Posterior cingulate gyrus (tissue), 11 donors: ENCODE measurements at places on chromosomes 4 and X.

GRCh38 chr4:8665406-8666360, 73.1 kb downstream of the CPZ start:
- DNase-seq: no peak

DNA sequence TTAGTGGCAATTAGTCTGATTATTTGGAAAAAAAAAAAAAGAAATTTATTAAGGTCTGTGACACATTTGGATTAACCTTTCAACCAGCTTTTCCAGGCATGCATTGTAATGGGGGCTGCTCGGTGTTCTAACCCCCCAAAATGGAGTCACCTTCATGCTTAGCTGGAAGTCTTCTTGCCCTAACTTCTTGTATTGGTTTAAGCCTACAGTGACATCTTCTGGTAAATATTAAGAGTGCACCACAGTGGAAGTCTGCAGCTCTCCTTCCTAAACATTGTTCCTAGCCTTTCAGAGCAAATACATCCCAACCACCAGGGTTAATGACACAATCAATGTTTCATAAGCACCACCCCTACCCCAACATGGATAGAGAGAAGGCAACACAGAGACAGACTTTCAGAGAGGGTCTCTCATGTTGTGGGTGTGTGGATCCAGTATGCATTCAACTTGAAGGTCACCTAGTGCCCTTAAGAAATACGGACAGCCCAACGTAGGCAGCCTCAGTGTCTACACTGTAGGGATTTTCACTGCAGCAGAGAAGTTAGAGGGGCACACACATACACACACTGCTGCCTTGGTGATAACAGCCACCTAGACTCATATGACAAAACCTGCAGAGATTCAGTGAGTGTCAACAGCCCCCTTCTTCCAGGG, 142.9 kb upstream of the MBNL3 start:
- no peak for DNase-seq

- DNase-seq: no peak
Observed at GRCh38 chr4:93842601-93843252, 14.2 kb downstream of the ATOH1 start.

DNA sequence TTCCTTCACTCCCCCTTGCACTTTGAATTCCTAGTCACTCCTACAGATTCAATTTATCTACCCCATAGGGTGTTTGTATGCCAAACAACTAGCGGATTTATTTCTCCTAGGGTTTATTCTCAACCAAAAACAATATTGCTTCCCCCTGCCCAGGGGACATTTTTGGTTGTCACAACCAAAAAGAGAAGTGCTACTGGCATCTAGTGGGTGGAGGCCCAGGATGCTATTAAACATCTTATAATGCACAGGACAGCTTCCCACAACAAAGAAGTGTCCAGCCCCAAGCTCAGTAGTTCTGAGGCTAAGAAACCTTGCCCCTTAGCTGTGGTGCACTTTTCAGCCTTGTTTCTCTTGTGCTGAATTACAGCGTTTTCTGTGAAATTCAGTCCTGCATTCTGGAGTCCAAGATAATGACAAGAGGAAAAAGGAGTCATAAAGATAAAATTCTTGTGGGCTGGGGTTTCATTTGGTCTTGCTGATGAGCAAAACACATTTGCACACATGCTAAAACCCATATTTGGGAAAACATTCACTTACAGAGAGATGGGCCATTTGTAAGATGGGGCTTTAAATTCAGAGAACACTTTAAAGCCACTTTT, 11.2 kb upstream of the SYTL4 start:
- DNase-seq: no peak

- no peak for DNase-seq
Observed at GRCh38 chr4:89024051-89024675, 32.8 kb downstream of the FAM13A start.

DNA sequence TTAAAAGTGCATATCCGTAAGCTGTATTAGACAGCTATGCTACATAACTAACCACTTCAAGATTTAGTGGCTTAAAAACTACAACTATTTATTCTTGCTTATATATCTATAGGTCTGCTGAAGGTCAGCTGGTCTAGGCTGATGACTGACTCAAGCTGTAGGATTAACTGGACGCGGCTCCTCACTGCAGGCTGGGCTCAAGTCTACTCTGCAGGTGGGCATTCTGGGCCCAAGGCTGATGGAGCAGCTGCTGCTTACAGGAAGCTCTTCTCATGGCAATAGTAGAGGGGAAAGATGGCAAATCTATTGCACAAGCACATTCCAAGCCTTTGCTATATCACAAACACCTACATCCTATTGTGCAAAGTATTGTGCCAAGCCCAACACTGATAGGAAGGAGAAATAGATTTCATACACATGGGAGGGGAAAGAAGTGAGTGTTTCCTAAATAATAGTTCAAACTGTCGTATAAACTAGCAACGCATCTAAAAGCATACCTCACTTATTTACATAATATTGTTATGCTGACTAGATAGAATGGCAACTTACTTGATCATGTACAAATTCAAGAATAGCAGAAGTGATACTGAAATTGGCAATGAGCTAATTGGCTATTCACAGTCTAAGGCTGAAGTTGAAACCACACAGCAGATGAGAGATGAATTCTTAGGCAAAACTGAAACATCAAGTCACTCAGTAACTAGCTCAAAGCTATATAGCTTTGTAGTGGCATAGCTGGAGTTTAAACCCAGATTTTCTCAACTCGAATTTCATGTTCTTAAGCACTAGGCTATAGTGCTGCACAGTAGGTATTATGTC, 263.8 kb downstream of the NKX6-1 start:
- DNase-seq: no peak

DNA sequence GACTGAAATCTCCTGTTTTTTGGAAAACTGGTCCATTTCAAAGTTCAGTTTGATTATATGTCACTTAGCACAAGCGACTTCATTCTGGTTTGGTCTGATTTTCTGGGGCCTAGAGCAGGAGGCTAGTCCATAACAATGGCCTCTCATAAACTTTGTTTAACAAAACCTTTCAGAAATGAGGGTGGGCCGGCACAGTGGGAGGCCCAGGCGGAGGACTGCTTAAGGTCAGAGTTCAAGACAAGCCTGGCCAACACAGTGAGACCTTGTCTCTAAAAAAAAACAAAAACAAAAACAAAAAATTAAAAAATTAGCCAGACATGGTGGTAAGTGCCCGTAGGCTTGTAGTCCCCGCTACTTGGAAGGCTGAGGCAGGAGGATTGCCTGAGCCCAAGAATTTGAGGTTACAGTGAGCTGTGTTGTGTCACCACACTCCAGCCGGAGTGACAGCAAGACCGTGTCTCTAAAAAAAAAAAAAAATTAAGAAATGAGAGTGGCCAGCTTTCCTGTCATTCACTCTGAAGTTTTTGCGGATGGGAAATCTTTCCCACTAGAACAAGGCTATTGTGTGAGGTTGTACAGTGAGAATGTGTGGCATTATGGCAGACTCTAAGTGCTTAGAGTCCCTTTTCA, 1.2 kb upstream of the PLAC8 start:
- no peak for DNase-seq

DNA sequence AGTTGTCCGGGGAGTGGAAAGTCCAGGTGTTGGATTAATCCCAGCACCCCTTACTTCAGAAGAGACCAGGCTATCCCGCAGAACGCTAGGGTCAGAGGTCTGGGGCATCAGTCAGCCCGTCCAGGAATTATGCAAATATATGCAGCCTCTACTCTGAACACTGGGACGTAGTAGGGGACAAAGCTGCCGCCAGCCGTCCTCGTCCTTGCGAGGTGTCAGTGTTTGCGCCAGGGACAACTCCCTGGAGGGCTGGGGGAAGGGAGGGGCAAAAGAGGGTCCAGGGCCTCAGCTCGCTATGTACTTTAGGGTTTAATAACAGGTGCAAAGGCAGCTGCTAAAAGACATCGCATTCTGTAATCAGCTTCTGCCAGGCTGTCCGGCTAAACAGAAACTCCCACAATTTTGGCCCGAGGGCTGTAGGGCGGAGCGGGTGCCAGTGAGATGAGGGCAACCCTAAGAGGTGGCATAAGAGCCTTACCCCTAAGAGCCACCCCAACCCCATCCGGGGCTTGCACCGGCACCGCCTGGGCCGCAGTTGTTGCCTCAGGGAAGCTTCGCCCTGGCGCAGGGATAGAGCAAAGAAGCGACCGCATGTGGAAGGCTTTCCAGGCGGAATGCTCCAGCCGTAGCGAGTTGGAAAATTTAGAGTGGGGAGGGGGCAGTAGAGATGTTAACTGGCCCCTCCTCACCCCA, 8.4 kb downstream of the HAND2 start:
- DNase-seq: no peak

GRCh38 chr4:113564493-113564892, 197.0 kb downstream of the CAMK2D start:
- no peak for DNase-seq

DNA sequence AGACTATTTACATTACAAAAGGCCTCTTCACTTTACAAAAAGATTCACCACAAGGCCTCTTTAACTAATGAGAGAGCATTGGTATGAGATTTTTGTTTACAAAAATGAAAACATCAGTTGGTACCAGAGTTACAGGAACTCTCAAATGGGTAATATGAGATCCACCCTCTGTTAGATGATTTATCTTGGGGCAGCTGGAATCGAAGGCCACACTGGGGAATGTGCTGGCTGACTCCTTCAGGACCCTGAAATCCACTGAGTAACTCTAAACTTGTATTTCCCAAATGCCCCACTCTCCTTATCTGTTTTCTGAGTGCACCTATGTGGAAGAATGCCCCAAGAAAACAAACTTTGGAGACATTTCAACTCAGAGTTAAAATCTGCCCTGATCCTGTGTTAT, 232.9 kb upstream of the F9 start:
- DNase-seq: no peak

DNA sequence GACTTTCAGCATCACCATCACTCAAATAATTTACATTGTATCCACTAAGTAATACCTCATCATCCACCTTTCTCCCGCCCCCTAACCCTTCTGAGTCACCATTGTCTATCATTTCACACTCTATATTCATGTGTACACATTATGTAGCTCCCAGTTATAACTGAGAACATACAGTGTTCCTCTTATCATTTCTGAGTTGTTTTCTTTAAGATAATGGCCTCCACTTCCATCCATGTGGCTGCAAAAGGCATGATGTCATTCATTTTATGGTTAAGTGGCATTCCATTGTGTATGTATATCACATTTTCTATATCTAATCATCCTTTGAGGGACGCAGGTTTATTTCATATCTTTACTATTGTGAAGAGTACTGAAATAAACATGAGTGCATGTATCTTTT, 14.6 kb upstream of the NDST4 start:
- no peak for DNase-seq

GRCh38 chr4:29037501-29037900, 1682.7 kb upstream of the PCDH7 start:
- DNase-seq: no peak

DNA sequence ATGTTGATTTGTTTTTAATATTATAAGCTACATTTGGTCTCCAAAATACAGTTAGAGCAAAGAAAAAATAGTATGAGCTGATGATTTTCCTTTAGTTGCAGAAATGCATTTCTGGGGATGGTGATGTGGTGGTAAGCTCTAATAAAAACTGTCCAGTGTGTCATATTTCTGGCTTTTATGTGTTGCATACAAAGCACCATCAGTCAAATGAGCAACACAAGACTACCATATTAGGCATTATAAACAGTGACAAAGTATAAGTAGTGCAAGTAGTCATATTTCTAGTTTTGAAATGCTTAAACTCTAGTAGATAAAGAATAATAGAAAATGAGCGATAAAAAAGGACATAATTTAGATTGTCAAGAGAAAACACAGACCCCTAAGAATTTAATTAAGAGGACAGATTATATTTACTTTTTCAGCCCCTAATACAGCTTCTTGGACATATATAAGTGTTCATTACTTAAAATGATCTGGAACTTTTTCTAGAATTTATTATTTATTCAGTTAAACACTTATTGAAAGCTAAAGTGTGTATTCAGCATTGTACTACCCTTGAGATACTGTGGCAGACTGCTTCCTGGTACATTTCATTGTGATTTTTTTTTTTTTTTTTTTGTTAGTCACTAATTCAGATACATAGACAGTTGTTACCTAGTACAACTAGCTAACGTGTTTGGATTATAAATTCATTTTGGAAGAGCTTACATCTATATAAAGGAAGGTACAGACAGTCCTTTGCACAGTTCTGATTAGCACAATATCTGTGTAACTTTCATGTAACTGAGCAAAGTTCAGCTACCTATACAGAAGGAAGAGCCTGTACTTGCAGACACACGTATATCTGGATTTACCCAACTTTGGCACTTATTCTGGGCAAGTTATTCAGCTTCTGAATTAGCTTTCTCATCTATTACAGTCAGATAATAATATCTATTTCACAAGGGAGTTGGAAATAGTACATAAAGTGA, 22.3 kb downstream of the RAP1GDS1 start:
- DNase-seq: no peak

DNA sequence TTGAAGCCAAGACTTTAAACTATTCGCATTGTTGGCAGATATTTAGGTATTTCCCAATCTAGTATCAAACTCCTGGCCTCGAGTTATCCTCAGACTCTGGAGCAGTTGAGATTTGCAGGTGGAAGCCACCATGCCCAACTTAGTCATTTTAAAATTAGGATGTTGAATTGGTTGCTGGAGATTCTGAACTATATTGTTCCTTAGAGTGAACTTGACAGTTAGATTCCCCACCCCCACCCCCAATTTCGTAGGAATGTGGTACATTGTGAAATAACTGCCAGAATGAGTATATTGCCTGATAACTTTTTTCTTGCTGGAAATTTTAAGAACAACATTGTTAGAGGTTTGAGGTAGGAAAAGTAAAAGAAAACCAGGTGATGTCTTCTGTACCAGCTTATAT, 2.3 kb downstream of the NOCT start:
- DNase-seq: no peak

DNA sequence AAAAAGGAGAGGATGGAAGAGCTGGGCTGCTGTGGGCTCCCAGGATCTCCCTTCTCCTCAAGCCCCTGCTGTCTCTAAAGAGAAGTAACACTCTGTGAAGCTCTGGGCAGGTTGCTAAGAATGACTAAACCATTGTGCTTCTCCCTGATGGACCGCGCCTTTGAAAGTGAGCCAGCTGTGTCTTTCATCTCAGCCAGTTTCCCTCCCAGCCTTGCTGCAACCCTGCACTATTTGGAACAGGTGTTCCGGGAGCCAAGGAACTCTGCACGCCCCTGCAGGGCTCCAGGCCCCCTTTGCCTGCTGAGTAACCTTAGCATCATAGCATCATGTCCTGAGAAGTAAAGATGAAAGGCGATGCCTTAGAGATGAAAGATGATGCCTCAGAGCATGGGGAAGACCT, 39.7 kb downstream of the SMIM20 start:
- no peak for DNase-seq

DNA sequence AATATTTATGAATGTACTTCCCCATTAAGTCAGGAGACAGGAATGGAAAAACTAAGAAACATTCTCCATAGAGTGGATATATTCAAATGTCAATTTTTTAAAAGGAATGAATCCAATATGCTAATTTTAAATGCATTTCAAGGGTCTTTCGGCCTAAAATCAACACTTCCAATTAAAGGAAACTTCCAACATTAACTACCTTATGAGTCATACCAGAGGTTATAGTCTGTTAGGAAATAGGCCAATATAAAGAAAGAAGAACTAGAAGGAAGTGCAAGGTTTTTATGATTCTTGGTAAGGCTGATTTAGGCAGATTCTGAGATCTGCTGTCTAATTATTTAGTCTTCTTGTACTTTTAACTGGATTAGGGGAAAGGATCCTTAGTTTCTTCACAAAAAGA, 260.1 kb upstream of the EDNRA start:
- DNase-seq: no peak
